Fibroblast of the conjunctiva (primary cell): ENCODE measurements at places on chromosomes 2 and 18.

GRCh38 chr18:24559526-24559925, 99.1 kb downstream of the HRH4 start:
- no peak for DNase-seq

GRCh38 chr2:195824478-195824877, 167.5 kb downstream of the SLC39A10 start:
- no peak for DNase-seq

- DNase-seq: no peak
Observed at GRCh38 chr18:78836838-78837237, 142.8 kb upstream of the SALL3 start.

- no peak for DNase-seq
Observed at GRCh38 chr18:75209951-75210258, 692 bp upstream of the TSHZ1 start.

GRCh38 chr2:58598171-58598570, 357.0 kb upstream of the FANCL start:
- no peak for DNase-seq

DNA sequence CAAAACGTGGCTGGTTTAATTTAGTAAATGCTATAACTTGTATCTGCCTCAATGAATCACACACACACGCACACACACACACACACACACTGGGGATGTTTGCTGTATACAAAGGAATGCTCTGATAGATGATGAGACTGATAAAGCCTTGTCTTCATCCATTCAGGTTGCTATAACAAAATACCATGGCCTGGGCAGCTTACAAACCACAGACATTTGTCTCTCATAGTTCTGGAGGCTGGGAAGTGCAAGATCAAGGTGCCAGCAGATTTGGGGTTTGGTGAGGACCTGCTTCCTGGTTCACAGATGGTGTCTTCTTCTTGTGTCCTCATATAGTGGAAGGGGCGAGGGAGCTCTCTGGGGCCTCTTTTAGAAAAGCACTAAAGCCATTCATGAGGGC, 149.5 kb upstream of the HDAC4 start:
- DNase-seq: no peak

GRCh38 chr18:39721712-39722111, 2156.1 kb upstream of the CELF4 start:
- no peak for DNase-seq

GRCh38 chr18:35019933-35020332, 21.3 kb upstream of the MAPRE2 start:
- DNase-seq: no peak

DNA sequence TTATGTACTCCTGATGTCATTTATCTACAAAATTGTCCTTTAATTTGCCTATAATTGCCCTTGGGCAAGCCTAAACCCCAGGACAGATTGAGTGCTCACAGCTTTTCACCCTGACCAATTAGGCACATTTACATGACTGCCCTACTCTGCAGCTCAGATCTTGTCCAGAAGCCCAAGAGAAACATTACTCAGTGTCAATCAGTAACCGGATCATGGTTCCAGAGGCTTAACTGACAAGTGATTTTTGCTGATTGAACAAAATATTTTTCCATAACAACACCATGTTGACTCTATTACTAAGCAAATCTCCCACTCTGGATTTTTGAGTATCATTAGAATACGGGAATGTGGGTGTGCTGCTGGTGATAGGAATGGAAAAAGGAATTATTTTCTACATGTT, 465.4 kb upstream of the TNP1 start:
- DNase-seq: no peak

DNA sequence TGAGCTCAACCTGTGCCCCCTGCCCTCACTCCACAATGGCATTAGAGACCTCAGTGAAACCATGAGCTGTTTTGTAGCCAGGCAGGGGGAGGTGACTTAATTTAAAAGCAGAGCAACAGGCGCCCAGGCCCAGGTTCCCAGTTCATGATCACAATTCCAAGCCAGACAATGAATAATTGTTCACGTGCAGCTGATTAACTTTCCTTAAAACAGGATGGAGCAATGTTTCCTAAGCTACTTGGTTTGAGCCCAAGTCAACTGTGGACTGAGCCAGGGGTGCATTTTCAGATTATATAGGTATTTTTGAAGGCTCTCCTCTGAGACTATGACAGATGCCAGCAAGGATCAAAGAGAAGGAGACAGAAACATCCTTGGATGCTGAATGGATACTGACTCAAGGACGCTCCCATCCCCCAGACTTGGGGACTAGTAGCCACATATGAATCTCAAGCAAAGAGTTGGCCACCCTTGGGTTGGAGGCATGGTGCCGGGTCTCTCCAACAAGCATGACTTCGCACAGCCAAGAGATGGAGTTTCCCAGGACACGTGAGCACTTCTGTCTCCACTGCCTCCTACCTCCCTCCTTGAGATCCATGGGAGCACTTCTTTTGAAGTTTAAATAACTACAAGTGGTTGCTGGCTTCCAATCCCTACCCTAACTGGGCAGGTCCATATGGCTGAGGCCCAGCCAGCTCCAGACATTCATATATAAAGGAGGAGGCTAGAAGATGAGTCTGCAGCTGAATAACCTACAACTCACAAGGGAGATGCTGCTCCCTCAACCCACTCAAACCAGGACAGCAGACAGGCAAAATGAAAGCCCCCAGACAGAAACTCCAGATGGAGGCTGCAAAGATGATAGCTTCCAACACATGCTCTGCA, 12.7 kb downstream of the SMAD7 start:
- DNase-seq: no peak

GRCh38 chr2:26086155-26086637, 52.3 kb downstream of the RAB10 start:
- DNase-seq: no peak

DNA sequence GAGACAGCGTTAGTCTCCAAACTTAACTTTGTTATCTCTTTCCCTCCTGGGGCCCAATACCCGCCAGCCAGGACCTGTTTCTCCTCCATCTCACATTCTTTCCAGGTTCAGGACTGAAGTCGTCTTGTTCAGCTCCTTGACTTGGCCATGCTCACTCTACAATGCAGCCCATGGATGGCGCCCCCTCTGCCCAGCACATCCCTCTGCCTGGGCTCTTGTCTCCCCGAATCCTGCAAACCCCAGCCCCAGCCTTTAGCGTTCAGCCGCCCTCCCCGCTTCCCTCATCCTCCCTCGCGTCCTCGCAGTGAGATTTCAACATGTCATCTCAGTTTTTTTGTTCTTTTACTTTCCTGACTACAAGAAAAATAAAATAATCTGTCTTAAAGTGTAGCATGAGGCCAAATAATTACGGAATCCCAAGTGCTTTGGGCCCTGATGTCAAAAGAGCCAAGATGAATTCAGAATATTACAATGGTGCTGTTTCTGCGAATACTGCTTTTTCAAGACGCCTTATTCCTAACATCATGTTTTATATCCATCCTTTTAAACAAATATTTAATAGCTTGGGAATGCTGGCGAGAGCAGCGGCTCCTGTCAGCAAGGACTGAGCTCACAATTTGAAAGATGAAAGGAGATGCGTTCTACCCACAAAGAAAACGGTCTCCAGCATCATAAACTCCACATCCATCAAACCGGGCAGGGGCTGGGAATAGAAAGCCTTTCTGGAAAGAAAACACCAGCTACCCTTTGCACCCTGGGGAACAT, 1.0 kb downstream of the FAM178B start:
- no peak for DNase-seq

DNA sequence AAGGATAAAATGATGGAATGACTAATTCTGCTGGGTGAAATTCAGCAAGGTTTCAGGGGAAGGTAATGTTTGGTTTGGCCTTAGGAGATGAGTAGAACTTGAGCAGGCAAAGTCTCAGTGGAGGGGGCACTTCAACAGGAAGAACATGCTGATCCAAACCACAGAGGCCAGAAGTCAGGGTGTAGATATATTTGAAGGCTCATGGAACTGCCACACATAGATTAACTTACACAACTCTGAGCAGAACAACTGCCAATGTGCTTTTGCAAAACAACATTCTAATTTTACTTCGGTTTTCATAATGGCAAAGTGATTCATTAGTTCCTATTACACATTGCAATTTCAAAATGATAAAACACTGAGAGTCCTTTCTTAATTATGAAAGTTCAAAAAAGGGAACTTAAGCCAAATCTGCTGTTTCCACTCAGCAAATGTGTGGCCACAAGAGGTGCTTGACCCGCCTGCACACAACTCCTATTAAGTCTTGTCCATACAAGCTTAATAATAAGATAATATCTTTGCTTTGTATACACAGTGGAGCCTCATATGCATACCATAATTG, 284.8 kb downstream of the MREG start:
- DNase-seq: peak; percentile 96

DNA sequence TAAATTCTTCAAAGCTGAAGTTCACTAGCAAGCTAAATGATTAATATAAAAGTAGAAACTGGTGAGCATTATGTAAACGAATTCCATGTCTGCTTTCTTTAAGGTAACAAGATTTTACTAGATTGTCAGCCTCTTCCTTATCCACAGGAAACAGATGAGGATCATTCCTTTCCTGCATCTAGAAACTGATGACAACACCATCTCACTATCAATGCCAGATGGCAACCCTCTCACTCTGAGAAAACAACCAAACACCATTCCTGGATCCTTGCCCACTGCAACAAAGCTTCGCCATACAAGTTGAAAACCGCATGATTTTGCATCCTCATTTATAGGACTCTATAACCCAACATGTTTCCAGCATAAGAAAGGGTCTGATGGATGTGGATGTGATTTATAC, 122.9 kb downstream of the ZNF521 start:
- DNase-seq: peak; percentile 74

GRCh38 chr2:51003345-51004192, 28.4 kb downstream of the NRXN1 start:
- DNase-seq: no peak

DNA sequence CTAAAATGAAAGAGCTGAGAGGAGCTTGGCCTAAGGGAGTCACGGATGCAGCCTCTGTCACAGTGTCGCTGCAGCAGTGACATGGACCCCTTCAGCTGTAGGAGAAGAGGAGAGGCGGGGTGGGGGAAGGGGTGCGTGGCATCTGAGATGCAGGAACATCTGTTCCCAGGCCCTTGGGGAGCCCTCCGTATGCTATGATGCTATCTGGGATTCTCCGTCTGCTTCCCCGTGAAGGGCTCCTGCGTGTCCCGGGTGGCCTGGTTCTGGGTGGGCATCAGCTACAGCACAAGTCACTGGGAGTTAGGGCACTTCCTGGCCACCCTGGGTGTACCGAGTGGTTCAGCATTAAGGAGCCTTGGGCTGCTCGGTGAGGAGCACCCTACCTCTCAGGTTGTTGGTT, 35.6 kb upstream of the B3GNT7 start:
- DNase-seq: no peak

GRCh38 chr2:240532031-240532775, 25.6 kb downstream of the ANKMY1 start:
- no peak for DNase-seq

DNA sequence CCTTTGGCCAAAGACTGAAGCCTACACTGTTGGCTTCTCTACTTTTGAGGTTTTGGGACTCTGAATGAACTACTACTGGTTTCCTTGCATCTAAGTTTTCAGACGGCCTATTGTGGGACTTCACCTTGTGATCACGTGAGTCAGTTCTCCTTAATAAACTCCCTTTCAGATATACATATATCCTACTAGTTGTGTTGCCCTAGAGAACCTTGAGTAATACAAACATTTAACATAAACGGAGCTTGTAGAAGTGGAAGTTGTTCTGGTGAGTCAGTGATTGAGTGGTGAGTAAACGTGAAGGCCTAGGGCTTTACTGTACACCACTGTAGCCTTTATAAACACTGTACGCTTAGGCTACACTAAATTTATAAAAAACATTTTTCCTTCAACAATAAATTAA, 107.2 kb upstream of the CDH2 start:
- DNase-seq: no peak

- no peak for DNase-seq
Observed at GRCh38 chr2:136966485-136966884, 201.1 kb downstream of the THSD7B start.

DNA sequence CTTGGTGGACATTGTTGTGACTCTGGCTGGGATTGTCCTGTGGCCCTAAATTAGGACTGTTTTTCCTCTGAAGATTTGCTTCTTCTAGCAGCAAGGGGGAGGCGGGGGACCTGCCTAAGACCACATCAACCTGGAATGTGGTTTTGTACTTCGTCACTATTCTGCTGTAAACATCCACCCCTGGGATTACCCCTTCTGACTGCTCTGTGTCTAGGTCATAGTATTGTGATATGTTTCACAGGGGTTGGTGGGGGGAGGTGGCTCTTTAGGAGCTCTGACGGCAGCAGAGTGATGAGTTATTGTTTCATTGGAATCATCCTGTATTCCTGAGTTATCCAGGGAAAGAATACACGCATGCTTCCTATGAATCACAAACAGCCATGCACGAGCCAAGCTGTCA, 226.4 kb upstream of the MYT1L start:
- no peak for DNase-seq

GRCh38 chr2:60641811-60642788, 88.6 kb upstream of the BCL11A start:
- peak; percentile 41 for DNase-seq

GRCh38 chr2:15271941-15272542, 289.1 kb downstream of the NBAS start:
- DNase-seq: no peak

GRCh38 chr2:101528501-101528900, 53.6 kb upstream of the RFX8 start:
- no peak for DNase-seq

DNA sequence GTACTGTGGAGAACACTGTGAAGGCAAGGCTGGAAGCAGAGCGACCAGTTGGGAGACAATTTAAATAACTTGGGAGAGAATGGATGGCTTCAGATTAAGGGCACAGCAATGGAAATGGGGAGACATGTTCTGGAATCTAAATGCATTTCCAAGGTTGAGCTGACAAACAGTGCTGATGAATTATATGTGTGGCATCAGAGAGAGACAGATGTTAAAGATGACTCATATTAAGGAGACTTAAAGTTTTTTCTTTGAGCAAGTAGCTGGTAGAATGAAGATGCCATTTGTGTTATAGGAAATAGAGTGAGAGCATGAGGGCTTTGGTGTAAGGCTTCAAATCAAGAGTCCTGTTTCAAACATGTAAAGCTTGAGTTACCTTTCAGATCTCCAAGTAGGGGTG, 441.8 kb downstream of the SETBP1 start:
- no peak for DNase-seq

DNA sequence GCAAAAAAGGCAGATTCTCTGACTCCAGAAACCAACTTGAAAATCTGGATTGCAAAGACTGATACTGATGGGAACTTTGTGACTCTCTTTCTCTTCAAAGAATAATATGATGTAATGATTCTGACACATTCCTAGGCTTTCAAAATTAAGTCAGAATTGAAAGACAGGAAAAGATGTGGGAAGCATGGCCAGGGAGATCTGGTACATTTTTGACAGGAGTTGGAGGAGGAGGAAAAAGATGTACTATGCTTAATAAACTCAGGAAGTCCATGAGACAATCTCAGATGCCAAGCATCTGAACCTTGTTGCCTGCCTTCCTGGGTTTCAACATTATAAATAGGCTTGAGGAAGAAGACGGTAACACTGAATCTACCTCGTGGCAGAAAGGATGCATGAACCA, 34.2 kb downstream of the KLF7 start:
- no peak for DNase-seq
